ENCODE measurements at places on chromosomes 11 and 22. TPM values are rescaled to one million over a fixed set of nuclear protein-coding genes. Genes with fewer than 3 reads are reported as not detected.

DNA sequence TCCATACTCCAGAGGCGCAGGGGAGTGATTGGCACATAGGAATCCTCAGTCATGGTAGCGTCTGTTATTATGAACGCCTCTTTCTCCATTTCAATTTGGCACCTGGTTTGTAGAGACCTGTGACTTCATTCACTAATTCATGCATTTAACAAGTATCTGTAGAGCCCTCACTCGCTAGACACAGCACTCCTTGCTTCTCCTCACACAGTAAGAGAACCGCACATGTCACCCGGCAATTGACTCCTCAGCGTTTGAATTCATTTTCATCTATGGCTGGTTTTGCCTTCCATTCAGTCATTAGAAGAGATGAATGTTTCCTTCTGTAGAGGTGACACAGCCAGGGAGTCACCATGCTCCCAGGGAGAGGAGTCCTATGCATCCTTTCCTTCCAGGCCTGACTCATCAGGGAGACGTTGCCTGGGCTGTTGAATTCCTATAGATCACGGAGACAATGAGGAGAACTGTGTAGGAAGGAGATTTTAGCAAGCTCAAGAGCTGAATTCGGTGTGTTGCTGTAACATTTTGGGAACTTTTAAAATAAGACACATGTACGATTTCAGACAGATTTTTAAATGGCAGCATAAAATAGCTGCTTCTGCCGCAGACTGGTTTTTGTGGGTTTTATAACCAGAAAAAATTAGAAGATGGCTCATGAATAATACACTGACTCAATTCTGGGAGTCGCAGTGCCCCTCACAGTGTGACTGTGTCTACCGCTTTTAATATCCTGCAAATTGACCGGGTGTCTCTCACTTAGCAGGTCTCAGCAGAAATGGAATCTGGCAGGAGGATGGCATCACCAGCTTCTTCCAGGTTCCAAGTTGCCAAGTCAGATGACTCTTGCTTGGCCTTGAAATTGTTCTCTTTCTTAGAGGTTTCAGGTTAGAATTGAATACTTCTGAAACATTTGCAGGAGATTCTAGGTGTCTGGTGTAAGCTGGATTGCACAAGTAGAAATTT lies 44.4 kb upstream of the CLMP start:
- no peak for DNase-seq

DNA sequence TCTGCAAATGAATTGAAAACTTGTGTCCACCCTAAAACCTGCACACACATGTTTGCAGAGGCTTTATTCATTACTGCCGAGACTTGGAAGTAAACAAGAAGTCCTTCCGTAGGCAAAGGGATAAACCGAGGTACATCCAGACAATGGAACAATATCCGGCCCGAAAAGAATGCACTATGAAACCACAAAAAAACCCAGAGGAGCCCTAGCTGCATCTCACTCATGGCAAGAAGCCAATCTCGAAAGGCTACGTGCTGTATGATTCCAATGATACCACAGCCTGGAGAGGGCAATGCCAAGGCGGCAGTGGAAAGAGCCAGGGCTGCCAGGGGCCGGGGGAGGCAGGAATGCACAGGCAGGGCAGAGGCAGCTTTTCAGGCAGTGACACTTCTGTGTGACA lies 3.2 kb upstream of the MRPL23 start:
- DNase-seq, result peak; percentile 73

- DNase-seq, result no peak
Measured at GRCh38 chr22:31276426-31277167, 15.7 kb downstream of the PIK3IP1 start.

- no peak for DNase-seq
Measured at GRCh38 chr22:37726241-37726887, 29.5 kb downstream of the TRIOBP start.

The RIMBP3C gene
- total RNA-seq, result 0.81 TPM

The OR8G5 gene
- total RNA-seq, result not detected

The ASRGL1 gene
- 0.81 TPM for total RNA-seq

The TRPM5 gene
- total RNA-seq, result not detected

The SLC22A25 gene
- not detected for total RNA-seq

The THRSP gene
- total RNA-seq, result not detected
